Stimulated activated CD8-positive, alpha-beta memory T cell treated with anti-CD3 and anti-CD28 coated beads, Interleukin-12 subunit alpha, Interleukin-12 subunit beta, amount 100 ng/mL, for 1 hour (primary cell): ENCODE measurements at places on chromosomes 16 and 17.

DNA sequence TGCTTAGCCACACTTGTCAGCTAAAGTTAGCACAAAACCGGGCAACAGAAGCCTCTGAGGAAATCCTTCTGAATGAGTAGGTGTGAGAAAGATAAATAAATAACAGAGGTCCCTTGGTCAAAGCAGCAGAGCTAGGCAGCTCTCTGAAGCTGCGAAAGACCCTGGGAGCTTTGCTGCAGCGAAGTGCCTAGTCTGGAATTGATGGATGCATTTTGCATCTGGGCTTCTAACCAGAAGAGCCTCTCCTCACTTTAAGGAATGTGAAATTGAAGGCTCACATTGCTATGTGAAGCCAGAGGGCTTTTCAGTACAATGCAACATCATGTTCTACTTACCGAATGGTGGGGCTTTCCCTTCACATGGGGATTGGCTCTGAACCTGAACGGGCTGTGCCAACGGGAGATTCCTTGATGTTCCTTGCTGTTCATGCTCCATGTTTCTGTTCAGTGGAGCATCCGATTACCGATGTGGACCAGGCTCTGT is 274.6 kb downstream of the HS3ST3B1 start:
- DNase-seq = no peak

DNA sequence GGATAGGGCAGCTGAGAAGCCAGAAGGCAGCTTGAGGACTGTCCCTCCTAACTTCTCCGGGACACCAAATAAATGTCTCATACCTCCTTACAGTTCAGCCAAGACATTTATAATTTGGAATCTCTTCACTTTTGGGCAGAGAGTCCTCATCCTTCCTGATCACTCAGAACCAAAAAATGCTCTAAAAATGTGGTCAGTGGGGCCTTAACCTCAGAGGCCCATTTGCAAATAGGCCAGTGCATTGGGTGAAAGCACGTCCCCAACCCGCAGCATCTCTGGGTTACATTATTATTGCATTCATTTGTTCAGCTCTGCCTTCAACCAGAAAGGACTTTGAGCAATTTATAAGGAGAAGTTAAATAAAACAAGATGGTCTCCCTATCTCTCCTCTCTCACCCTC is 112.4 kb upstream of the IRX3 start:
- DNase-seq = no peak

- no peak for DNase-seq
Measured at GRCh38 chr17:1156864-1157263, 22.9 kb downstream of the ABR start.

- DNase-seq = no peak
Measured at GRCh38 chr17:63954402-63955063, 18.2 kb downstream of the SCN4A start.

- no peak for DNase-seq
Measured at GRCh38 chr16:6362321-6362720, 970.3 kb upstream of the RBFOX1 start.
